Kidney glomerular epithelial cell (primary cell): ENCODE measurements at places on chromosomes 5 and 9.

GRCh38 chr5:138955013-138955660, 80.0 kb upstream of the LRRTM2 start:
- no peak for DNase-seq

DNA sequence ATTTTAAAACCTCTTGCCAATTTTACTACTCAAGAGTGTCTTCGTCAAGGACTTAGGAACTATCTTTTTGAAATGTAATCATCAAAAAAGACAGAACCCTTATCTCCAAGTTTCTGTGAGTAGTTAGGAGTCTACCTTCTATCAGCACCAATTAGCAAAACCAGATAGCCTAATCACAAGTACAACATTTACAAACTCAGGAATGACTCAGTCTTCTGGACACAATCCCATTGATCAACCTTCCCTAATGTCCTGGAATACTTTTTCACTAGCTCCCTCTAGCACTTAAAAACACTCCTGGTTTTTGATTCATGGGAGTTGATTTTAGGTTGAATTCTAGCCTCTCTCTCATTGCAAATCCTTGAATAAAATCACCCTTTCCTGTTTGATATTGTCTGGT, 680.7 kb downstream of the PRR16 start:
- no peak for DNase-seq

GRCh38 chr5:50958852-50959457, 292.5 kb downstream of the PARP8 start:
- no peak for DNase-seq

DNA sequence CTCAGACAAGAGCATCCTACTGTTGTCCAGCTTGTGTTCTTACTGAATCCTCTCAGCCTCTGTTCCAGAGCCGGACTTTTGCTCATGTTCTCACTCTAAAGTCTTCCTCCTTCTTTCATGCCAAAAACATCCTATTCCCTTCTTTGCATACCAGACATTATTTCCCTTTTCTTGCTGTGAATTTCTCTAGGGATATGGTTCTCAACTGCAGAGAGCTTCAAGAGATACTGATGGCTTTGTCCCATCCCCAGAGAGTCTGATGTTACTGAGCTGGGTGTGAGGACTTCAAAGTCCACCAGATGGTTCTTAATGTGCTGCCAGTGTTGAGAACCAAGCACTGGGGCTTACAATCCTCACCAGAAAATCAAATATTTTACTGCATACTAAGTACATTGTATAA, 98.6 kb upstream of the FER start:
- DNase-seq = no peak

- no peak for DNase-seq
Measured at GRCh38 chr9:90868555-90868954, 66.9 kb downstream of the SYK start.

GRCh38 chr5:136033848-136034247, 5.1 kb downstream of the TGFBI start:
- DNase-seq = no peak

- no peak for DNase-seq
Measured at GRCh38 chr9:2465516-2465915, 156.1 kb upstream of the VLDLR start.

DNA sequence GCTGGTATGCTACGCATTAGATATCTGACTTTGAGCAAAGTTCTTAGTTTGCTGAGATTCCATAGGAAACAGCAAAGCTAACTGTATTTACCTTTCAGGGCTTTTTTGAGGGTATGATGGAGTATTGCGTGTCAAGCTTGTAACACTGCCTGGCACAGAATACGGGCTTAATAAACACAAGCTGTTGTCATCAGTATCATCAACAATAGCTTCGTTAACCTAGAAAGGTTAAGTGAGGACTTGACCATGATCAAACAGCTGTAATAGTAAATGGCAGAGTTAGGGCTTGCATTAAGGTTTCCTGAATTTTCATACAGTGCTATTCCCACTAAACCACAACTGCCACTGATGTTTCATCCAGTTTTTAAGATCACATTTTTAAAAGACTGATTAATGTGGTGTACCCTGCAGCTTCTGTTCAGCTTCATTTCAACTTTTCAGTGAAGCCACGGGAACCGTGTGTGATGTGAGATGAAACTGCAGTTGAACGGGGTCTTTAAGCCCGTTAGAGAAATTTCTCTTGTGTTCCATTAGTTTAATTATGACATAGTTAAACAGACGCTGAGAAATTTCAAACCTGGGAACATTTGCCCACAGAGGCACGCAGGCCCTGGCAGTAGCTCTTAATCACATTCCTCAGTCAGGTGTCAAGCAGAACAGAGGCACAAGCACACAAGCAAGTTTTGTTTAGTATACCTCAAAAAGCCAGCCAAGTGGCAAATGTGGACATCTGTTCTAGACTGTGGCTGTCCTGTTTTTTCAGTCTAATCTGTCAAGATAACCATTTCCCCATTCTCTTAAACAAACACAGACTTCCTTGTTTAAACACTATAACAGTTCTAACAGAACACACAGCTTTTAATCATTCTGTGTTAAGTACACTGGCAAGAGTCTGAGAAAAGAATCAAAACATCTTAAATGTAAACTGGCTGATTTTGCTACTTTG, 147.1 kb downstream of the ZNF608 start:
- peak; percentile 79 for DNase-seq

DNA sequence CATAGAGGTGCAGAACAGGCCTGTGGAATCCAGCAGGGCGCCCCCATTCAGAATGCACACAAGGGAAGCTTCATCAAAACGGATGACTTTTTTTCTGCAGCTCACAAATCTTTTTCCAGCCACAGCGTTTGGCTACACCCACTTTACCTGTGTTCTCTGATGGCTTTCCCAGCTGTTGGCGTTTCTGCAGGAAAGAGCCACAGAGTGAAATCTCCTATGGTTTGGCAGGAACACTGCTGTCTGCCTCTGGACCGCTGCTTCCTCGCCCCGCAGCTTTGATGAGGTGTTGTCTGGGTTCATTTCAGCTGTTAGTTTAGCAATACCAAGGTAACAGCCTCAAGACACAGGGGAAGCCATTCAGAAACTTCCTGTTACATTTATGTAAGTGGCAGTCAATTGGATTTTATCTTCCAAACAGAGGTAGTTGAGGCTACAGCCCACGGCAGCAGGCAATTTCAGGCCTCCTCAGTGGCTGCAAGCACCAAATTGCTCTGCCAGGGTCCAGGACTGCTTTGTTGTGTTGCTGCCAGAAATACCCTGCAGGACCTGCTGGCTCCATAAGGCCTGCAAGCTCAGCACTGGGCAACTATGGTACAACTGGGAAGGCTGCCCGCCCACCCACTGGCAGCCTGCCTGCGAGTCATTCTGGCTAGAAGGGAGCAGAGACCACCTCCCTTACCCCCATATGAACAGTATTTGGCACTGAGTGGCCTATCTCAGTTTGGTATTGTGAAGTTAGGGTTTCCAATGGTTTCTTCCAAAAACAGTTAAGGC, 96.7 kb downstream of the MVB12B start:
- DNase-seq = no peak

DNA sequence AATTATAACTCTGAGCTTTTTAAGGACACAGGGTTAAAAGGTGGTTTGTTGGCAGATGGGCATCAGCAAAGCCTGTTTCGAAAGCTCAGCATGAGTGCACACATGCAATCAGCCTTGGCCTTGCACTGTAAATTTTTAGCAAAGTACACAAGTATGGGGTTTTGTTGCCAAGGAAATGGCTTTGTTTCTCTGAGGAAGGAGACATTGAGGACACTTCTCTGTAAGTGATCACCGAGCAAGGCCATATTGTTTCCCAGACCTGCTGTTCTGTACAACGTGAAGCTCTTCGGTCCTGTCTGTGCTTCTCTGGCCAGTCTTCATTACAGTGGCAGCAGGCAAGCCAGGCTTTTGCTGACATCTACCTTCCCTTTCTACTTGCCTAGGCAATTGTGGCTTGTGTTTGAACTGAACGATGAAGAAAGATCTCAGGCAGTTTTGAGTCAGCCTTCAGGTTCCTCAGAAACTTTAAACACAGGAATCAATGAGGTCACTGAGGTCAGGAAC, 27.9 kb upstream of the GLRX start:
- no peak for DNase-seq

GRCh38 chr5:154588091-154588774, 110.2 kb upstream of the HAND1 start:
- no peak for DNase-seq

DNA sequence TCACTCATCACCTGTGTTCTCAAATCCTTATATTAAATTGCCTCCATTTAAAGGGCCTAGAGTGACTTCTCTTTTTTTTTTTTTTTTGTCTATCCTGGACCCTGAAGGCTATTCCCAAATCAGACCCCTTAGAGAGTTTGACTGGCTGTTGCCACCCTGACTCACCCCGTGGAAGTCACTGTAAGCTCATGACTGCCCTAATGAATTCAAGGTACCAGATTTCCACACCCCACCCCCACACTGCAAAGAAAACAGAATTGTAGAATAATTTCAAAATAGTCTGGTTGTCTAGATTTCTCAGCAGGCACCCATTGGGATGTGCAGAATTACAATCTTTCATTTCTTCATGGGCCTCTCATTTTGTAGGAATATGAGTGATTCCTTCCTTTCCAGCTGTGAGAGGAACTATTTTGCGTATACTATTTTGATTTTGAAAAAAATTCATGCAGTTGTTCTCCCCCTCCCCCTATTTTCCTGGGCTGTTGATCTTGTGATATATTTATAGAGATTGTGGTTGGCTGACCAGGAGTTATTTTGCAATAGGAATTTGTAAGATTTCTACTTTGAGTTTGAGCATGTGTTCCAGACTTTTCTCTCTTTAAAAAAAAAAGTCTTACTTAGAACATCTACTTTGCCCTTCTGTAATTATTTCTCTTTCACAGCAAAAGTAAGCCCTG, 79.1 kb downstream of the ZNF618 start:
- peak; percentile 63 for DNase-seq
